Endodermal cell (in vitro differentiated cells): ENCODE measurements at places on chromosomes 13 and 19. TPM values are rescaled to one million over a fixed set of nuclear protein-coding genes. Genes with fewer than 3 reads are reported as not detected.

Gene NEK5
- 1.0 to 1.9 TPM (median 1.8 TPM) in 3 replicates for total RNA-seq

Gene KASH5
- total RNA-seq = not detected in 3 replicates

Gene KCNC3
- total RNA-seq = 7.2 and 8.6 TPM in 2 replicates

Gene CEACAM3
- not detected in 3 replicates for total RNA-seq

Gene THSD1
- total RNA-seq = 0.14 to 0.73 TPM (median 0.44 TPM) in 3 replicates

Gene KLK2
- total RNA-seq = 0.35 TPM in 1 of 2 replicates, not detected in the other

Gene ICAM5
- total RNA-seq = 0.37 and 0.38 TPM in 2 replicates

Gene ZNF540
- not detected in 2 replicates for total RNA-seq

Gene SCEL
- 0.18 and 0.36 TPM in 2 replicates for total RNA-seq

- no peak overlapping the region for H3K4me3 ChIP-seq
- no peak overlapping the region for H3K27ac ChIP-seq
- H3K36me3 ChIP-seq = no peaks in the 10 kb centered on the region
- no peaks in the 10 kb centered on the region for H3K4me1 ChIP-seq
These were observed 10.2 kb upstream of the CBLC start for GRCh38 chr19:44767295-44768180.

DNA sequence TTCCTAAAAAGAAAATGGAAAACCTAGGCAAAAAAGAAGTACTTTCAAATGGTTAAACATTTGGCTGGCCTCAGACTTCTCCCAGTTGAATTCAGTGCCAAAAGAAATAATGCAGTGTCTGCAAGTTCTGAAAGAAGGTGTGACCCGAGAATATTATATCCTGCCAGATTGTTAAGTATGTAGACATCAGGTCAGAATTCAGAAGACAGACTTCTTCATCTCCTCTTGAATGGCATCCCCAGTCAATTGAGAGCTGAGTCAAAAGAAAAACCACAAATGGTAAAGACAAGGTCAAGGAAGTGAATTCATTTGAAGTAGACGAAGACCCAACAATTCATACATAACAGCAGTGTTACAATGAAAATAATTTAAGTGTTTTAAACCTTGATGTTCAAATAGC, 194.5 kb downstream of the NBEA start:
- H3K4me1 ChIP-seq = no peaks in the 10 kb centered on the region
- no peak for DNase-seq
- H3K36me3 ChIP-seq = no peaks in the 10 kb centered on the region
- H3K27me3 ChIP-seq = no peaks in the 10 kb centered on the region
- no peak overlapping the region for H3K4me3 ChIP-seq

GRCh38 chr19:47798904-47799266, 5.5 kb downstream of the TPRX1 start:
- no peaks in the 10 kb centered on the region for H3K36me3 ChIP-seq
- no peaks in the 10 kb centered on the region for H3K4me1 ChIP-seq
- H3K27me3 ChIP-seq = no peaks in the 10 kb centered on the region
- H3K4me3 ChIP-seq = no peak overlapping the region
- DNase-seq = no peak
- H3K27ac ChIP-seq = no peak overlapping the region

- H3K27me3 ChIP-seq = no peaks in the 10 kb centered on the region
- no peak overlapping the region for H3K27ac ChIP-seq
- no peaks in the 10 kb centered on the region for H3K4me1 ChIP-seq
- DNase-seq = no peak
These were observed 35.4 kb downstream of the RFX2 start for GRCh38 chr19:6074709-6075403.

DNA sequence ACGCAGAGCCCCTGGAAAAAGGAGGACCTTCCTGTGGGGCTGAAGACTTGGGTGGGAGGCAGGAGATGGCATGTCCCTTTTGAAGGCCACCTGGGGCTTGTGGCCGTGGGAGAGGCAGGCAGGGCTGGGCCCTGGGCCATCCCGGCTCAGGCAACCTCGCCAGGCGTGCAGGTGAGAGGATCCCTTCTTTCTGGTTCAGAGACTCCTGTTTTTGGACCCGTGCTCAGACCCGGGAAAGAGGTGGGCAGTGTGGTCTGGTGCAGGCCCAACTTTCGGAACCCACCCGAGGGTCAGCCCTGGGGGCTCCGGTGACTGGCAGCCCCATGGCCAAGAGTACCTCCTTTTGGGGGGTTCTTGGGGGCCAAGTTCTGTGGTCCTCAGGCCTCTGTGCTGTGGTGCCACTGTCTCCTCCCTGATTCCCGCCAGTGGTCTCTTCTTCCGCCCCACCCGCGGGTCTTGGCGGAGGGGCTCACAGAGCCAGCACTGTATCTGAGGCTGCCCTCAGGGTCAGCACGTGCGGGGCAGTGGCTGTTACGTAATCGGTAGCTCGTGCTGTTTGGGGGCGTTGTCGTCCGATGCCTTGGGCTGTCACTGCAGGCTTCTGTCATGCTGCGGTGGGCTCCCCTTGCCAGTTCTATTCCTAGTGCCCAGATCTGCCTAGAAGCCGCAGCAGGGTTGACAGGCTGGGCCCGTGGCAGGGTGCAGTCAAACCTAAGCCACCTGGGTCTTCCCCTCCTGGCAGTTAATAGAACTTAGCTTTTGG, 42.7 kb downstream of the KDM4B start:
- DNase-seq = no peak
- peaks cover 4% of the 10 kb centered on the region for H3K36me3 ChIP-seq
- H3K4me1 ChIP-seq = no peaks in the 10 kb centered on the region
- no peaks in the 10 kb centered on the region for H3K27me3 ChIP-seq

DNA sequence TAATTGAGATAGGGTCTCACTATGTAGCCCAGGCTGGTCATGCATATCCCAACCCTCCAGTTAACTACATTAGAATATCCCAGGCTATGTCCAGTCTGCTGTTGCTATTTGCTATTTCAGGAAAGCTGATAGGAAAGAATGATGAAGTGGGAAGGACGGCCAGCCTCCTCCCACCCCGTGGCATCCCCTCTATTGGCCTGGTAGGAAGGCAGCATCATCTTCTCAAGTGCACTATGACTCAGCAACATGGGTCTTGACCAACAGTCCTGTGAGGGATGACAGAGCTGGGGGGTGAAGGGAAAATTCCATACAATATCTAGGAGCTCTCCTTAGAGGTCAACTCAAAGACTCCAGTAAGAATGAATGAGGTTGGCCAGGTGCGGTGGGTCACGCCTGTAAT, 48.0 kb upstream of the ABCC4 start:
- H3K27me3 ChIP-seq = no peaks in the 10 kb centered on the region
- no peaks in the 10 kb centered on the region for H3K36me3 ChIP-seq
- no peak for DNase-seq
- peaks cover 12% of the 10 kb centered on the region for H3K4me1 ChIP-seq
- no peak overlapping the region for H3K27ac ChIP-seq

- H3K4me1 ChIP-seq = peaks cover 4% of the 10 kb centered on the region
- DNase-seq = no peak
- no peaks in the 10 kb centered on the region for H3K27me3 ChIP-seq
- no peaks in the 10 kb centered on the region for H3K36me3 ChIP-seq
These were observed 104.5 kb downstream of the SUCLA2 start for GRCh38 chr13:47896546-47896945.

DNA sequence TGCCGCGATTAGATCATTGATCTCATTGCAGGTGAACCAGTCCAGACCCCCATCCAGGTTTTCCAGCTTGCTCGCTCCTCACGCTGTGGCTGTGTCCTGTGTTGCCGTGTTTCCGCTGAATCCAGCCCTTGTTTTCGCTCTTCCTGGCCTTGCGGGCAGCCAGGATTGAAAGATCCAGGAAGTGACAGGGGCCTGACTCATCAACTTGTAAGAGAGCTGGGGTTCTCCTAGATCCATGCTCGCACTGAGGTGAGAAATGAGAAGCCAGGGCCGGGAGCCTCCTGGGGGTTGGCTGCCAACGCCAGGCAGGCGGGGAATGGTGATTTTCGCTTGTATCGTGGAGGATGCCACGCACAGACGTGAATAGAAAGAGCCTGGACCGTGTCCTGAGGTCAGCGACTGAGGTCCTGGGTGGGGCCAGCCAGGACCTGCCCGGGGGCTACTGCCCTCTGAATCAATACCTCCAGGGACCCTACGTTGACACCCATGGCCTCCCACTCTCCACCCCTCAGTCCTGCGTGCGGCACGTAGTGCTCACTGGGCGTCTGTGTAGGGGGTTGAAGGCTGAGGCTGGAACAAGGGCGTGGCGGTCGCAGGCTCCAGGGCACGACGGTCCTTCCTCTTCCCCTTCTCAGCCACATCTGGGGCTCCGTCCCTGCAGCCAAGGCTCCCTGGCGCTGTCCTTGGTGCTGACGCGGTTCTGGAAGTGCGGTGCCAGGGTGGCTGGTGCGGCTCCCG, 7.3 kb upstream of the PTPRH start:
- H3K4me3 ChIP-seq = peak overlapping the region; percentile 90
- peak; percentile 97 for DNase-seq
- no peaks in the 10 kb centered on the region for H3K4me1 ChIP-seq
- H3K27ac ChIP-seq = peak overlapping the region; percentile 62
- H3K36me3 ChIP-seq = no peaks in the 10 kb centered on the region

DNA sequence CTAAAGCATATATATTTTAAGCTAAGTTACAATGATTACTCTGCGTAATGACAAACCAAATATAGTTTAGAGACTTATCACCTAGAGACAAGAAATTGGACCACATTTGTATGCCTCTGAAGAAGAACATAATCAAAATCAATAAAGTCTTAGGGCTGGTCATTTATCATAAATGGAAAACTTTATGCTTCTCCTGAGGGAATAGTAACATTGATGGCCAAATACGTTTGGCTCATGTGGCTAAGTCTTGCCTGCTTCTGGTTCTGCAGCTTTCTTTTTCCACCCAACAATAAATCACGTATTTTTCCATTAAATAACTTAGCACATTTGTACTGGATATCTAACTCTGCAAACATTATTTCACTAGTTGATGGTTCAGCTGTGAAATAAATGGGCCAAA, 458.4 kb downstream of the SLITRK1 start:
- H3K27me3 ChIP-seq = no peaks in the 10 kb centered on the region
- no peak overlapping the region for H3K27ac ChIP-seq
- no peak for DNase-seq
- no peaks in the 10 kb centered on the region for H3K4me1 ChIP-seq
- H3K4me3 ChIP-seq = no peak overlapping the region
- no peaks in the 10 kb centered on the region for H3K36me3 ChIP-seq

- no peaks in the 10 kb centered on the region for H3K36me3 ChIP-seq
- H3K4me3 ChIP-seq = no peak overlapping the region
- H3K27me3 ChIP-seq = no peaks in the 10 kb centered on the region
These were observed 452.6 kb upstream of the KLF12 start for GRCh38 chr13:74586847-74587246.

DNA sequence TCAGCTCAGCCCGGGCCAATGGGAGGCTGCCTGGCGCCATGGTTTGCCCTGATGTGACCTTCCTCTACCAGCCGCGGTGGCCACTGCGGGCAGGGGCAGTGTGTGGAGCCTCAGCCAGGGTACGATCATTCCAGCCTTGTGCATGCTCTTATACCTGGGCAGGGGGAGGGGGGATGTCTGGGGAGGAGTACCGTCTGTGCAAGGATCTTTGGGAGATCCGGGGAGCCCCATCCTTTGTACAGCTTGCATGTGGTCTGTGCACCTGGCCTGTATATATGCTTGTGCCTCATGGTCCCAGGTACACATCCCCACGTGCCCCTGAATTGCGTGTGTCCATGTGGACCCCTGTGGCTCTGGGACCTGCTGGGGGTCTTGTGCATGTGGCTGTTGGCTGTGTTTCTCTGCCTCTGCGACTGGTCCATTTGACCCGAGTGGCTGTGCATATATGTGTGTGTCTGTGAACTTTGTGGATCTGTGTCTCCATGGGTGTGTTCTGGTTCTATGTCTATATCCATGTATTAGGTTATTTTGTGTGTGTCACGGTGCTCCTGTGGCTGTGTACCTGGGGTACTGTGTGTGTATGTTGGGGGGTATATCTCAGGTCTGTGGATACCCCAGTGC, 12.8 kb upstream of the NANOS3 start:
- no peaks in the 10 kb centered on the region for H3K36me3 ChIP-seq
- no peak for DNase-seq
- no peaks in the 10 kb centered on the region for H3K4me1 ChIP-seq

DNA sequence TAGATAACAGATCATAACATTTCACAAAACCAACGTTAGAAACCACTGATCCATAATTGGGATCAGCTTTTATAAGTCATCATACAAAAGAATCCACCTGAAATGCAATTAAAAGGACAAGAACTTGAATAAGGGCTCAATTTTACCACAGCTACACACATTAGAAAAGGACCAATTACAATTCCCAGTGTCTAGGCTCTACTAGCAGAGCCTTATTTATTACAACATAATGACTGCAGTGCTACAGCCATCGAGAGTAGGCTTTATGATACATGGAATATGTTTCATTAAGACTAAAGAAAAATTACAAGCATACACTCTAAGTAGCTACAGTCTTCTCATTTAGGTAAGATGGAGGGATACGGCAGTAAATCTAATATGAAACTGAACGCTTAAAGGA, 2.9 kb downstream of the RBM26 start:
- peaks cover 12% of the 10 kb centered on the region for H3K36me3 ChIP-seq
- H3K4me3 ChIP-seq = peak overlapping the region; percentile 93
- H3K27me3 ChIP-seq = no peaks in the 10 kb centered on the region
- H3K4me1 ChIP-seq = peaks cover 3% of the 10 kb centered on the region
- no peak for DNase-seq

DNA sequence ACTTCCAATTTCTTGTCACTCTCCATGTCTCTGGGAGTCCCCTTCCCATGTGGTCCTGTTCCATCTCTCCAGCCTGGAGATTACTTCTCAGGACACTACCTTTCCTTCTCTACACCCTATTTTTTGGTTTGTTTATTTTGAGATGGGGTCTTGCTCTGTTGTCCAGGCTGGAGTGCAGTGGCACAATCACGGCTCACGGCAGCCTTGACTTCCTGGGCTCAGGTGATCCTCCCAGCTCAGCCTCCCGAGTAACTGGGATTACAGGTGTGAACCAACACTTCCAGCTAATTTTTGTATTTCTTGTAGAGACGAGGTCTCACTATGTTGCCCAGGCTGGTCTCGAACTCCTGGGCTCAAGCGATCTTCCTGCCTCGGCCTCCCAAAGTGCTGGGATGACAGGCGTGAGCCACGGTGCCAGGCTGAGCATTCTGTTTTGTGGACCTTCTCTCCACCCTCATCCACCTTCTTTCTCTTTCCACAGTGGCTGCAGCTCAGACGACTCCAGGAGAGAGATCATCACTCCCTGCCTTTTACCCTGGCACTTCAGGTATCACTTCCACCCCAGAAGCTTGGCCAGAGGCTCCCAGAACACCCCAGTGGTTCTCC, 644 bp downstream of the HCST start:
- DNase-seq = no peak
- no peaks in the 10 kb centered on the region for H3K27me3 ChIP-seq
- peak overlapping the region; percentile 60 for H3K4me3 ChIP-seq
- peaks cover 5% of the 10 kb centered on the region for H3K36me3 ChIP-seq
- H3K4me1 ChIP-seq = peaks cover 6% of the 10 kb centered on the region
- H3K27ac ChIP-seq = no peak overlapping the region

DNA sequence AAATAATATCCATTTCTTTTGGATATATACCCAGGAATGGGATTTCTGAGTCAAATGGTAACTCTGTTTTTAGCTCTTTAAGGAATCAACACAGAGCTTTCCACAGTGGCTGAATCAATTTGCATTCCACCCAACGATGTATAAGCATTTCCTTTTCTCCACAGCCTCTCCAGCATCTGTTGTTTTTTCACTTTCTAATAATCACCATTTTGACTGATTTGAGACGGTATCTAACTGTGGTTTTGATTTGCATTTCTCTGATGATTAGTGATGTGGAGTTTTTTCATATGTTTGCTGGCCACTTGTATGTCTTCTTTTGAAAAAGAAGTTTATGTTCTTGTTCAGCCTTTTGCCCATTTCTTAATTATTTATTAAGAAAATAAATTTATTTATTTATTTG, 352.2 kb upstream of the OBI1 start:
- H3K4me1 ChIP-seq = no peaks in the 10 kb centered on the region
- no peak overlapping the region for H3K4me3 ChIP-seq
- DNase-seq = no peak
- no peaks in the 10 kb centered on the region for H3K27me3 ChIP-seq

- peaks cover 5% of the 10 kb centered on the region for H3K4me1 ChIP-seq
- H3K36me3 ChIP-seq = no peaks in the 10 kb centered on the region
- no peaks in the 10 kb centered on the region for H3K27me3 ChIP-seq
- no peak overlapping the region for H3K4me3 ChIP-seq
These were observed 214.8 kb downstream of the LMO7 start for GRCh38 chr13:75850916-75851315.
